Heart left ventricle (tissue), 16 donors: ENCODE measurements at places on chromosomes 13 and 19. TPM values are rescaled to one million over a fixed set of nuclear protein-coding genes. Genes with fewer than 3 reads are reported as not detected.
A peak's percentile ranks its signal among the peaks of the same experiment; 100 is the strongest.

The DZIP1 gene
- total RNA-seq: 5.2 TPM

The GAPDHS gene
- total RNA-seq: not detected

The ZBTB7A gene
- total RNA-seq: 33.2 TPM

The KANK3 gene
- total RNA-seq: 33.6 TPM

DNA sequence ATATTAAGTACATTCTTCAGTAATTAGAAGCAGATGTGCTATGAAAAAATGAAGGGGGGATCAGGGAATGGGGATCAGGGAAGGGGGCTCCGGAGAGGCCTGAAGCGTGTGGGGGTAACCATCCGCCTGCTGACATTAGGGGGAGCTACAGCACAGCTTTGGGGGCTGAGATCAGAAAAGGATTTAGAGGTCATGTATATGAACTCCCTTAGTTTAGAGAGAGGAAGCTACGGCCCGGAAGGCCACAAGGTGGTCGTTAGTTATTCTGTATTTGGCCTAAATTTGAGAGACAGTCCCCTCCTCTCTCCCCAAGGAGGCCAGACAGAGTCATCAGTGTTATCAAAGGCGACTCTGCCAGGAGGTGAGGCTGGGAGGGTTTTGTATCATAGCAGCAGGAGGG lies 99.0 kb downstream of the TM9SF2 start:
- peaks cover under 1% of the 10 kb centered on the region for H3K4me1 ChIP-seq
- no peak overlapping the region for H3K27ac ChIP-seq
- no peaks in the 10 kb centered on the region for H3K36me3 ChIP-seq

- H3K4me1 ChIP-seq: no peaks in the 10 kb centered on the region
- no peaks in the 10 kb centered on the region for H3K36me3 ChIP-seq
- no peak overlapping the region for H3K4me3 ChIP-seq
- no peaks in the 10 kb centered on the region for H3K27me3 ChIP-seq
These were observed 143.4 kb downstream of the DIAPH3 start for GRCh38 chr13:60020288-60020687.

GRCh38 chr13:113065406-113066141 lies 40.0 kb upstream of the F7 start:
- H3K27ac ChIP-seq: no peak overlapping the region
- peaks cover 20% of the 10 kb centered on the region for H3K36me3 ChIP-seq
- peak; percentile 38 for DNase-seq
- no peaks in the 10 kb centered on the region for H3K27me3 ChIP-seq
- no peak overlapping the region for H3K4me3 ChIP-seq
